Type B pancreatic cell (in vitro differentiated cells): ENCODE measurements at places on chromosomes 3 and 15.

DNA sequence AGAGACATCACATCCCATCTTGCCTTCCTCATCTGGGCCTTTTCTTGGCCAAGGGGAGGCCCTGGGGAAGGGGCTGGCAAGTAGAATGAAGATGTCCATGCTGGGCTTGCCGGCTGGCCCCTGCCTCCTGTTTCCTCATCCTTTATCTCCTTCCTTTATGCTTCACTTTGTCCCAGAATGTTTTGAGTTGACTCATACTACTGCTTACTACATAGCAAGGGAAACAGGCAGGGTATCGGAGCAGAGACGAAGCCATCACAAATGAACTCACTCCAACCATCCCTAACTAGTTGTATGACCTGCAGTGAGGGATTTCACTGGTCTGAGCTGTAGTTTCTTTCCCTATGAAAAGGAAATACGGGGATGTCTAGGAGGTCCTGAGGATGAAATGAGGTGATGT lies 66.0 kb downstream of the CHDH start:
- peaks cover 6% of the 10 kb centered on the region for H3K36me3 ChIP-seq
- no peak for DNase-seq
- no peak overlapping the region for H3K27ac ChIP-seq
- peaks cover 6% of the 10 kb centered on the region for H3K27me3 ChIP-seq

- H3K27me3 ChIP-seq: no peaks in the 10 kb centered on the region
- no peaks in the 10 kb centered on the region for H3K36me3 ChIP-seq
- H3K4me1 ChIP-seq: peaks cover 12% of the 10 kb centered on the region
- H3K4me3 ChIP-seq: no peak overlapping the region
Observed at GRCh38 chr15:84099181-84099580, 136.4 kb upstream of the GOLGA6L4 start.

DNA sequence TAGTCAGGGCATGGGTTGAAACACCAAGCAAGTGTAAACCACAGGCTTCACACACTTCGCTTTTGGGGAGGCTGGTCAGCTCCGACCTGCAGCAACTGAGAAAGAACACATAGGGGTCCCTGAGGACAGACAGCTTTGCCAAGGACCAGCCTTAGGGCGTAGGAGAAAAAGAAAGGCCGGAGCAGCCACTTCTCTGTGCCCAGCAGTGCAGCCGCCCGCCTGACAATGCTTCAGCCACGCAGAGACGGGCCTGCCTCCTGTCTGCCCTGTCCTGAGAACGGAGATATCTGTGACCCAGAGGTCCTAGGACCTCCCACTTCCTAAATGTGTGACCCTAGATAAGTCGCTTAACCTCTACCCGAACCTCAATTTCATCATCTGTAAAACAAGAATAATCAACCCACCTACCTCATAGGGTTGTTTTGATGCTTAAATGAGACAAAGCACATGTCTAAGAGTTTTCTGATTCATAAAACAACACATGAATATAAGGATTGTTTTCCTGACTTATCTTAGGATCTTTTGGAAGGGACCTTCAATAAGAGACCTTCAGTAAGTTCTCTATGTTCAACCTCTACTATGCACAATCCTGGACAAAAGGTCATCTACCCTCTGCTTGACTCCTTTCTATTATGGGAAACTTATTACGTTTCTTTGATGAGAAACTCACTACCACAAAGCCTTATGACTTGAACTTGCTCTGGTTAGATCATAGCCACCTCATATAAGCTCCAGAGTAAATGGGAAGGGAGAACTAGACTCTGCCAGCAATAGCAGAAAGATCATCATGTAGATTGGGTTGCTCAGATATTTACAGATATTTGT lies 32.9 kb upstream of the RFTN1 start:
- no peak overlapping the region for H3K4me3 ChIP-seq
- no peaks in the 10 kb centered on the region for H3K36me3 ChIP-seq
- peaks cover 16% of the 10 kb centered on the region for H3K27me3 ChIP-seq
- H3K27ac ChIP-seq: no peak overlapping the region
- H3K4me1 ChIP-seq: peaks cover 9% of the 10 kb centered on the region
- no peak for DNase-seq

DNA sequence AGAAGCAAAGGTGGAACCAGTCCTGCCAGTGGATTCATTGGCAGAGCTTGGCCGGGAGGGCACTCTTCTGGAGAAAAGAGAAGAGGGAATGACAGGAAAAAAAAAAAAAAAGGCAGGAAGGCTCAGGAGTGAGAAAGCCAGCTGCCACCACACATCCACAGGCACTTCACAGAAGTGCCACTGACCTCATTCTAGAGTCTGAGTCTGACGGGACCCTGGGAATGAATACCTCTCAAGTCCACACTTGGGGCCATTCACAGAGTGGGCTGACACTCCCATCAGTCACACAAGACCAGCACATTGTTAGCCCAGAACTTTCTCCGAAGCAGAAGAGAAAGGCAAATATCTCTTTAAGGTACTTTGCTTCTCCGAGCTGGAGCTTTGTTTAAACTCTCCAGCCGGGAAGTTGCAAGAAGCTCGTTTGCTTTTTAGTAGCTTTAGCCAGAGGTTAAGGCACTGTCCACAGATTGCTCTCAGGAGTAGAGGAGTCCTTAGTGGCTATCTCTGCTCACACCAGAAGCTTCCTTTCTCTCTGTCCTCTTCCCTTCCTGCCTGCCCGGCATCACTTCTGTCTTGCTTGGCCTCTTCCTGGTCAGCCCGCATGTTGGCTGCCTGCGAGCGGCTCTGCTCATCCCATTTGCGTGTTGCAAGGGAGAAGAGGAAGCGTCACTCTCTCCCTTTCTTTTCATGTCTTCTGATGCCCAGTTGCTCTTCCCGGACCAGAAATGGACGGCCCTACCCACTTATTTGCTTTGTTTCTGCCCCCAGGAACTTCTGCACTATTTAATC lies 53.8 kb downstream of the CMTM6 start:
- no peaks in the 10 kb centered on the region for H3K27me3 ChIP-seq
- H3K4me1 ChIP-seq: peaks cover 16% of the 10 kb centered on the region
- H3K27ac ChIP-seq: no peak overlapping the region

DNA sequence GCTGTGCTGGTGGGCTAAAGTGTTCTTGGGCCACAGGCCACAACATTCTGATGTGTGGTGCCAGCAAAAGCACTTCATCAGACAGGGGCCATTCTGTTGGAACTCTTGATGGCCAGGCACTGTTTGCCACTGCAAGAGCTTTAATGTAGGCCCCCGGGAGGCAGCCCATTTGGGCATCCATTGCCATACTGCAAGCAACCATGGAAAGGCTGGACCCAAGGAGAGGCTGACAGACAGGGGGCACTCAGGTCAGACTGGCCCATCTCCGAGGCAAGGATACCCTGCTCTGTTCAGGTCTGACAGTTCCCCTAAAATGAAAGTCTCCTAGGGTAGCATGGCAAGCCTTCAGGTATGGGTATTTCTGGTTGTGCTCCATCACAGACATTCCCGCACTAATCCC lies 64.2 kb downstream of the FAM227B start:
- no peak overlapping the region for H3K27ac ChIP-seq
- no peaks in the 10 kb centered on the region for H3K4me1 ChIP-seq
- no peak overlapping the region for H3K4me3 ChIP-seq
- DNase-seq: no peak
- H3K36me3 ChIP-seq: peaks cover 3% of the 10 kb centered on the region

- no peaks in the 10 kb centered on the region for H3K36me3 ChIP-seq
- peaks cover 20% of the 10 kb centered on the region for H3K4me1 ChIP-seq
- H3K27ac ChIP-seq: no peak overlapping the region
- no peak overlapping the region for H3K4me3 ChIP-seq
- DNase-seq: no peak
Observed at GRCh38 chr3:101252945-101253344, 67.4 kb downstream of the IMPG2 start.

DNA sequence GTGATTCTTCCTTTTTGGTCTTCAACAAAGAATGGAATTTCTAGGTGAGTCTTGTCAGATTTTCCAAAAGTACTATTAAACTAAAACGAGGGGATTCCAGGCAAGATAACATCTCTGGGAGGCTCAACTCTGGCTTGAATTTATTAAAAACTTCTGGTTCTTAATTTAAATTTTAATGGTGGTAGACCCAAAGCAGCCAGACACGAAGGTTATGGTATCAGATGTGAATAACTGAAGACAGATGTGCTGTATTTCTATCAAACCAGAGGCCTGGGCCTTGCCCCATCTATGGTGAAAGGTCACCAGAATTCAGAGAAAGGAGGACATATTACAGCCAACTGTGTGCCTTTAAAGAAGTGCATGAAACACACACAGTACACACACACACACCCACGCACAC lies 283.2 kb upstream of the ICE2 start:
- peaks cover 40% of the 10 kb centered on the region for H3K27me3 ChIP-seq
- no peaks in the 10 kb centered on the region for H3K36me3 ChIP-seq
- no peak overlapping the region for H3K27ac ChIP-seq
- peaks cover 32% of the 10 kb centered on the region for H3K4me1 ChIP-seq
- no peak for DNase-seq

GRCh38 chr3:115660646-115661337 lies 37.5 kb downstream of the GAP43 start:
- no peaks in the 10 kb centered on the region for H3K36me3 ChIP-seq
- H3K27me3 ChIP-seq: no peaks in the 10 kb centered on the region
- H3K4me1 ChIP-seq: peaks cover 42% of the 10 kb centered on the region
- no peak for DNase-seq
- peak overlapping the region; percentile 17 for H3K4me3 ChIP-seq

GRCh38 chr3:160801386-160802118 lies 45.5 kb downstream of the PPM1L start:
- peaks cover 23% of the 10 kb centered on the region for H3K4me1 ChIP-seq
- no peak for DNase-seq

GRCh38 chr3:150015901-150016300 lies 45.2 kb upstream of the PFN2 start:
- no peak overlapping the region for H3K4me3 ChIP-seq
- no peak for DNase-seq
- peaks cover 6% of the 10 kb centered on the region for H3K36me3 ChIP-seq
- H3K27me3 ChIP-seq: peaks cover 7% of the 10 kb centered on the region
- H3K27ac ChIP-seq: no peak overlapping the region

DNA sequence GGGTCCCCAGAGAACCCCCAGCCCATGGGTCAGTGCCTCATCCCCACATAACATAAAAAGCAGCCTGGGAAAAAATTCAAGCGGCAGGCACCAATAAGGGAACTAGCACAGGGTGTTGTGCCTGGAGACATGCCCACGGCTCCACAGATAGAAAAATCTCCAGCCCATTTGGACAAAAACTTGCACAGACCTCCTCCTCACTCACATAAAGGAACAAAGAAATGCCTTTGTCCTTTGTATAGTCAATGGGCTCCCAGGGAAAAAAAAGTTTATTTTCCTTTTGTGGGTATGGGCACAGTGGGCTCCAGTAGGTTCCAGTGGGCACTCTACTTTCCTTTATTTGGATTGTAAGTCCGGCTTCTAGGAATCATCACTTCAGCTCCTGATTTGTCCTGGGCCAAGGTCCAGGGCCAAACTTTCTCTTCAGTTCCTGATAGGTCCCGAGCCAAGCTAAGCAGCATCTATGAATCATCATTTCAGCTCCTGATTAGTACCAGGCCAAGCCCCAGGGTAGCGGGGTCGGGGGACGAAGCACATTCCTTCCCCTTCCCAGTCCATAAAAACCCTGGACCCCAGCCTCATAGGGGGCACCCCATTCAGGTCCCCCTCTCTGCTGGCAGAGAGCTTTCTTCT lies 1.6 kb upstream of the DNAH12 start:
- no peaks in the 10 kb centered on the region for H3K36me3 ChIP-seq
- H3K4me3 ChIP-seq: peak overlapping the region; percentile 55
- H3K27ac ChIP-seq: peak overlapping the region; percentile 29
- peaks cover 10% of the 10 kb centered on the region for H3K4me1 ChIP-seq
- DNase-seq: no peak

DNA sequence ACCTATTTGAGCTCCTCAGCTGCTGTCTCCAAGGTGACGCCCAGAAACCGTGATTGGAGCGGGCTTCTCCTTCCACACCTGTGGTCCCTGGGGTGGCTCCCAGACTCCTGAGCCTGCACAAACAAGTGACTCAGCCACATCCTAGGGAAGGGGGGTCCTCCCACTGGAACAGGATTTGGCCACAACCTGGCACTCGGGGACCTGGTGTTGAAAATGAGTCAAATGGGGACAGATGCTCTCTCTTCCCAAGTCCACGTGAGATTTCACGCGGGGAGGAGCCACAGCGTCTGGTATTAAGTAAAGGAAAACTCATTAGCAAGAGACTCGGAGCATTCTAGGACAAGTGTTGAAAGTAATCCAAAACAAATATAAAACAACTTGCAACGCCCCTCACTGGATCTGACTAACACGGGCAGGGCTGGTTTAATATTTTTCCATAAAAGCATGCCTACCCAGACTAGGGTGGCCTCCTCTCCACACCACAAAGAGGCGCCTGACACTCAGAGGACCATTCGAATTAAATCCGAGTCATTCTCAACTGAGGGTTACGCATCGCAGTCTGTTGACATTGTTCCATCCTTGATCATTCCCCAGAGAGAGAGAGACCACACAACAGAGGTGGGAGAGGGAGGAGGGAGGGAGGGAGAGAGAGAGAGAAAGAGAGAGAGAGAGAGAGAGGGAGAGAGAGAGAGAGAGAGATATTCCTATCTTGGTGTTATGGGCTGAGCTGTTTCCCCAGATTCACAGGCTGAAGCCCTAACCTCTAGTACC lies 74.4 kb downstream of the MGLL start:
- peak overlapping the region; percentile 58 for H3K27ac ChIP-seq
- H3K36me3 ChIP-seq: no peaks in the 10 kb centered on the region
- H3K27me3 ChIP-seq: peaks cover 5% of the 10 kb centered on the region

DNA sequence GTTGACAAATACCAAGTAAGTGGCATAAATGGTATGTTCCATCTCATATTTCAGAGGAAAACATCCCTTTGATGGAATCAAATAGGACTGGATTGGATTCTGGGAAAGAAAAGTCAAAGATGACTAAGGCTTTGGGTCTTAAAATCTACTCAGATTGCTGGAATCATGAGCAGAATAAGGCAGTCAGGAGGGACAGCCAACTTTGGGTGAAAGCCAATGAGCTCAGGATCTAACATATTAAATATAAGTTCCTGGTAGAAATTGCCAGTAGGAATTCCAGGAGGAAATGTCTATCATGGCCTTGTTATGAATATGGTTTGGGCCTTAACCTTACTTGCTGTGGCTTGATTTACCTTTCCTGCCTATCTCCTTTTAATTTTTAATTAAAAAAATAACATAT lies 55.3 kb downstream of the ISL2 start:
- no peak overlapping the region for H3K4me3 ChIP-seq
- no peak for DNase-seq
- no peak overlapping the region for H3K27ac ChIP-seq
- H3K27me3 ChIP-seq: no peaks in the 10 kb centered on the region
- no peaks in the 10 kb centered on the region for H3K4me1 ChIP-seq

DNA sequence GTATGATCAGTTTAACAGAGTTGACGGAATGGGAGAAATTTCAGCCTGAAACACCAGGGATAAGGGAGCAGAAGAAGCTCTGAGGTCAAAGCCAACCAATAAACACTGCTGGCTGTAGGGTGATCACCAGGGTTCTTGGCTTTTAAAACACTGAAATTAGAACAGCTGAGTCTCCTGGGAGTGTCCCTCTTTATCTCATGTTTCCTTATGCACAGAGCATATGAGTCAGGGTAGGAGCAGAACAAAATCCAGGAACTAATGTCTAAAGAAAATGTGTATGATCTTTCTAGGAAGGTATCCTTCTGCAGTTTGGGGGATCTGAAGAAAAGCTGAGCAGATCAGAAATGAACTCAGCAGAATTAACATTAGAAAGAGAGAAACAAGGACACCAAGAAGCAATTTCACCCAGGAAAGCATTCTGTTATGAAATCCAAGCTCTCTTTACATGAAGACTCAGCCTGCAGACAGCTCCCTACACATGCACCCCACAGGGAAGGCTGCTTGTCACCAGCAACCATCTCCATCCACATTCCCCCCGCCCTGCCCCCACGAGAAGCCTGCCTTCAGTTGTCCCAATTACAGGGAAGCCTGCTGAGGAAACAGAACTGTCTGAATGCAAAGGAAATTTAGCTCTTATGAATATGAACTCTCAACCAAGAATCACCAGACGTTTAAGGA lies 469.7 kb downstream of the PDCD6IP start:
- no peak for DNase-seq
- no peak overlapping the region for H3K27ac ChIP-seq
- peaks cover 11% of the 10 kb centered on the region for H3K4me1 ChIP-seq
- H3K27me3 ChIP-seq: no peaks in the 10 kb centered on the region
